Sciatic nerve (tissue), 2 donors: ENCODE measurements at places on chromosomes 11 and 22. TPM values are rescaled to one million over a fixed set of nuclear protein-coding genes. Genes with fewer than 3 reads are reported as not detected.

Gene PYGM
- 8.1 TPM for total RNA-seq

Gene CELF1
- 113 TPM for total RNA-seq

Gene ART5
- 0.27 TPM for total RNA-seq

Gene GSTT2B
- total RNA-seq, result 19.5 TPM

Gene KCNQ1
- total RNA-seq, result 6.2 TPM

Gene WT1
- total RNA-seq, result 0.98 TPM

Gene TMEM184B
- total RNA-seq, result 72.7 TPM

Gene NLRP10
- not detected for total RNA-seq

Gene SCN4B
- 2.9 TPM for total RNA-seq

Gene CATSPERZ
- total RNA-seq, result not detected

Gene HMGXB4
- 22.8 TPM for total RNA-seq

Gene PKDREJ
- total RNA-seq, result 0.18 TPM

Gene ACRV1
- total RNA-seq, result not detected

Gene GGTLC2
- total RNA-seq, result not detected

Gene ADORA2A
- 8.4 TPM for total RNA-seq

Gene OR51I1
- not detected for total RNA-seq

Gene SLC35E4
- 3.4 TPM for total RNA-seq

Gene YPEL4
- 2.1 TPM for total RNA-seq

Gene BIRC3
- total RNA-seq, result 22.3 TPM

Gene GRM5
- 0.13 TPM for total RNA-seq

Gene PAMR1
- 15.6 TPM for total RNA-seq

Gene OSBP2
- total RNA-seq, result 12.0 TPM

Gene MYO7A
- 16.7 TPM for total RNA-seq

Gene BSX
- total RNA-seq, result not detected

Gene TMEM86A
- total RNA-seq, result 7.0 TPM

Gene SLC7A4
- total RNA-seq, result 0.89 TPM

Gene B3GAT1
- total RNA-seq, result 23.3 TPM

Gene BTBD18
- total RNA-seq, result not detected

Gene MEI1
- total RNA-seq, result 2.9 TPM

Gene RBMXL2
- 0.22 TPM for total RNA-seq

Gene CASP12
- total RNA-seq, result 2.3 TPM

Gene PIH1D2
- total RNA-seq, result 1.8 TPM

Gene NAA40
- 14.5 TPM for total RNA-seq

Gene OR52E8
- total RNA-seq, result not detected

Gene OR5L2
- total RNA-seq, result not detected

Gene FOLR2
- total RNA-seq, result 28.4 TPM

Gene PDE3B
- 7.8 TPM for total RNA-seq

Gene RAB38
- 3.2 TPM for total RNA-seq

Gene SLC37A2
- 12.7 TPM for total RNA-seq

Gene CNTF
- total RNA-seq, result 426 TPM
